HFFc6 (cell line): ENCODE measurements at places on chromosomes 5 and 9. TPM values are rescaled to one million over a fixed set of nuclear protein-coding genes. Genes with fewer than 3 reads are reported as not detected.

The SNCAIP gene
- 0.12 to 1.5 TPM (median 0.49 TPM) in 3 replicates for total RNA-seq

The CSF1R gene
- 0.57 to 1.0 TPM (median 0.64 TPM) in 3 replicates for total RNA-seq

The RETREG1 gene
- total RNA-seq: not detected in 3 replicates

The FAM163B gene
- not detected in 3 replicates for total RNA-seq

The HCN1 gene
- not detected in 3 replicates for total RNA-seq

The FEM1C gene
- 11.6 to 15.5 TPM (median 14.7 TPM) in 3 replicates for total RNA-seq

DNA sequence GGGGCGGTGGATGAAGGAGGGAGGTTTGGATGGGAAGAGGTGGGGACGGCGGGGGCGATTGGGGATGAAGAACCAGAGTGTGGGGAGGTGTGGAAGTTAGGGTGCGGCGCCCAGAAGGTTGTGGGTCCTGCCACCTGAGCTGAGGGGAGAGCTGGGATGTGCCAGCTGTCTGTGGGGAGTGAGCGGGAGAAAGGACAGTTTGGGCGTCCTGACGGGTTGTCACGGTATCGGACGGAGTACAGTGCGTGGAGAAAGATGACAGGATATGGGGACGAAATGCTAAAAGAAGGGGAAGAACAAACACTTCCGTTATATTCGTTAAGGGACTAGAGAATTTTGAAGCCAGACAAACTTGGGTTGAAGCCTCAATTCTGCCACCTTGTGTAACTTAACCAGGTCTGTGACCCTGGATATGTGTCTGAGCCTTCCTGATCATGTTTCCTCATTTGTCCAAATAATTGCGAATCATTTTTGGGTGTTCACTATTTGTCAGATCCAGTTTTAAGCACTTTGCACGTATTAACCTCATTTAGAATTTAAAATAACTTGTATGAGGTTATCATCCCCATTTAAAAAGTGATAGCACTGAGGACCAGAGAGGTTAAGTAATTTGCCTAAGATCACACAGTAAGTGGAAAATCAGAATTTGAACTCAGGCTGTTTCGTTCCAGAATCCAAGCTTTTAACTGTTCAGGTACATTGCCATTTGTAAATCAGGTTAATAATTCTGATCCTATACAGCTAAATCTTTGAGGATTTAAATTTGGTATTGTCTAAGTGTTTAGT lies 689 bp downstream of the CNTRL start:
- peak; percentile 18 for DNase-seq

DNA sequence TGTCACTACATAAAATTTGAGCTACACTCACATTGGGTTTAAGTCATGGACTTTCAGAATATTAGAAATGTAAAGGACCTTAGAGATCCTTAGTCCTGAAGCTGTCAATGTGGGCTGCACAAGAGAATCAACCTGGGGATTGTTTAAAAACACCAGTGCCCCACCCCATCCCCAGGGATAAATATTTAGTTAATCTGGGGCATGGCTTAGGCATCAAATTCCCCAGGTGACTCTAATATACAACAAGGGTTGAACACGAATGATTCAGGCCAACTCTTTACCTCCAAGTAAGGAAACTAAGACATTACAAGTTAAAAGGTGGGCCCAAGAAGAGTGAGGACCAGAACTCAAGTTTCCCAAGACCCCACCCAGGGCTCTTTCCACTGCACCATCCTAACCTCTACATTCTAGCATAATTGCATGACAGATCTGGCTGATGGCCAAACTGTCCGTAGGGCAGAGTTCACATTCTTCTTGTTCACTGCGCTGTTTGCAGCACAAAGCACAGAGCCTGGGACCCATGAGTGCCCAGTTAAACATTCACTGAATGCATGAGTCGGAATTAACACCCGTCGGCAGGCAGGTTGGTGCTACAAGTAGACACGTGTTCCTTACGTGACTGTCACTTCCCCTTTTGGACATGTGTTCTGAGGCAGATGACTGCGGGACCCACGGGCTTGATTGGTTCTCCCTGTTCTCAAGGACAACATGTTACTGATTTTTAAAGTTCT lies 25.2 kb downstream of the CYFIP2 start:
- peak; percentile 24 for DNase-seq

DNA sequence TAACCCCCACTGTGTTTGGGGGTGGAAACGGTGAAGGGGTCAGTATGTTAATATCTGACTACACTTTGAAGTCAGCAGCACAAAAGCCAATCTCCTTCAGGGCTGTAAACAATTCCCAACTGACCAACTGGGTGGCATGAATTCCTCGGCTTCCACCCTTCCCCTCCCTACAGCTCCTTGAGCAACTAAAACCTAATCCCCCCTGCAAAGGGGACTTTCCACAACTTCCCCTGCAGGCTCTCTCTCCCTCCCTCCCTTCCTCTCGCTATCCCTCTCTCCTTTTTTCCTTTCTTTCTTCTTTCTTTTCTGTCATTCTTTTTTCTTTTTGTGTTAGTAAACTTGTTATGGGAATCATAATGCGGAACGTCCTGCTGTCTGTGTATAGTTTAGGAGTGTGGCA lies 65.1 kb upstream of the PTCH1 start:
- DNase-seq: no peak

DNA sequence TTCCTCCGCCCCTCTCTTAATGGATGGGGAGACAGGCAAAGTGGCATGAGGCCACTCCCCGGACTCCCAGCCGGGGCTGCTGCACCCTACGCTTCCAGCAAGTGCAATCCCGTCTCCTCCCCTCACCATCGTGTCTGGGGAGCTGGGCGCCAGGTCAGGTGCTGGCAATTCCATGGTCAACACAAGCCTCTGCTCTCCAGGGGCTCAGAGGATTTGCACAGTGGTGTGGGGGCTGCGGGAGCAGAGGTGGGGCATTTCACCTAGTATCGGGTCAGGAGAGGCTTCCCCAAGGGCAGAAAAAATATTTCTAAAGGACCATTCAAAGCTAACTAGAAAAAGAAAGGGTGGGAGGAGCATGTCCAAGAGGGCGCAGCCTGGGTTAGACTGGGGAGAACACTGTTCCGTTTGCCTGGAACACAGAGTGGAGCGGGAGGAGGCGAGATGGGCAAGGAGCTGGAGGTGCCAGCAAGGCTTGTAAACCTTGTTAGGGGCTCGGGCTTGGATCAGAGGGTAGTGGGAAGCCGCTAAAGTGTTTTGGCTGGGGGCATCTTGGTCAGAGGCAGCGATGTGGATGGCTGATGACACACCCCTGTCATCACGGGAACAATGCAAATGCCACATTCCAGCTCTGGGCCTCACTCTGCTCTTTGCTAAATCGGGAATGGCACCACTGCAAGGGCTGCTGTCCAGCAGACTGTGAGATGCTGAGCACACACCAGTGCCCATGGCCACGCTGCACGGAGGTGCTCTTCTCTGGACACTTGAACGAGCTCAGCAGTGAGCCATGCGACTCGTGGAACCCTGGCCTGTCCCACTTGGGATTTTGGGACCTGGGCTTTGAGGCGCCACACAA lies 191.7 kb downstream of the CDK5RAP2 start:
- no peak for DNase-seq

- DNase-seq: no peak
These were observed 262.6 kb upstream of the ADAMTS16 start for GRCh38 chr5:4877579-4877978.

- DNase-seq: peak; percentile 17
These were observed 51.8 kb downstream of the WDR36 start for GRCh38 chr5:111143910-111144309.

DNA sequence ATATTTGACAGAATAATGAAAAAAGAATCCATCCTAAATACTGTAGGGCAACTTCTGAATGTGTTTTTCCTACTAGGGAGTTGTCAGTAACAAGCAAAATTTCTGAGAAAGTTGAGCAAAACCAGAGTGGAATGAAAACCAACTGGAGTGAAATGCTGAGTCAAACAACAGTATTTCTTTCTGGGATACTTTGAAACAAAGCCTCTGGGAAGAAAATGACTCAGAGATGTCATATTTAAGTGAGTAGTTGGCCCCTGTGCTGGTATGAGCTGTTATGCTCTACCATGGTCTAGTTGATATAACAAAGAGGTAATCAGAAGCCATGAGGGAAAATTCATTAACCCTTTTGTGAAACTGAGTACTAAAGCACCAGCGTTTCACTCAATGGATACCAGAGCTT lies 372.1 kb upstream of the C9orf72 start:
- DNase-seq: no peak

- DNase-seq: no peak
These were observed 344.1 kb downstream of the OSTF1 start for GRCh38 chr9:75432386-75432785.

DNA sequence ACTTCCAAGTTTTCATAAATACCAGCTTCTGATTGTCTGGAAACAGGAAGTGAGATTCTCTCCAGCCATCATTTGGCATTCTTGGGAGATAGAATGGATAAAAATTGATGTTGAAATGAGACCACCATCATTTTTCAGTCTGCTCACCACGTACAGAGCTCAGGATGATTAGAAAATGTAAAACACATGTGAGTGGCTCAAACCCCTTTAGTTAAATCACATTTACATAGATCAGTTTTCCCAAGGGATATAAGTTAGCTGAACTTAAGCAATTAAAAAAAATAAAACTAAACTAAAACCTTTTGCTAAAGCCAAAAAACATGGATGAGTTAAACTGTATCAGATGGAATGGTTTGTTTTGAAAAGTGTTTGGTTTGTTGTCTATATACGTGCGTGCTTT lies 37.1 kb upstream of the GDNF start:
- no peak for DNase-seq

GRCh38 chr5:10509575-10509974 lies 54.3 kb upstream of the ANKRD33B start:
- DNase-seq: no peak

DNA sequence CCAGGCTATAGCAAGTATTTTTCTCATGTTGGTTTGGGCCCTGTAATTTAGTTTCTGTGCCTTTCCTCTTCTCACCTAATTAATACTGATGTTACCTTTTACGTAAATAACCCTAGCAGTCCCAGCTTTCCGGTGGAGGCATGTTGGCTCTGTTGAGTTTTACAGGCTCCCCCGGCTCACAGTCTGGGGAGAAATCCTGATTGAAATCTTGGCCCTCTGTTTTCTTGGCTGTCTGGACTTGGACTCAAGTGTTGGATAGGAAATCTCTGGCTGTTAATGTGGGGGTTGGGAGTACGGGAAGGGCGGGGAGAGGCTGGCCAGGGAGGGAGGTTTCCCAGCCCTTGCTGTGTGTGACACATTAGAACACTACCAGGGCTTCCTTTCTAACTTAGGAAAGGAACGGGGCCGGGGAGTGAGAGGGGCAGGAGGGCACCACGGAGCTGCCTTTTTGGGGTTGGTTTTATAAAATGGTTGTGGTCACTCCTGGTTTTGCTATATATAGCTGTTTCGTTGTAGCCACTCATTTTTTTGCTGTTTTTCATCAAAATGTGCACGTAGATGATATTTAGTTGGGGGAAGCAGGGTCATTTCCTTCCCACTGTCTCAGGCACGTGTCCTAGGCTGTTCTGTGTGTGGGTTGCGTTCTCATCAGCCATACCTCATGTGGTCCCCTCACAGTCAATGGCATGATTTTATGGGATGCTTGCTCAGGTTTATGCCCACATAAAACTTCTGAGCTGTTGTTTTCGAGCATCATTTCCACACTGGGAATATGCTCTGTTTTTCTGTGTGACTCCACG lies 11.0 kb downstream of the TRIO start:
- peak; percentile 54 for DNase-seq

DNA sequence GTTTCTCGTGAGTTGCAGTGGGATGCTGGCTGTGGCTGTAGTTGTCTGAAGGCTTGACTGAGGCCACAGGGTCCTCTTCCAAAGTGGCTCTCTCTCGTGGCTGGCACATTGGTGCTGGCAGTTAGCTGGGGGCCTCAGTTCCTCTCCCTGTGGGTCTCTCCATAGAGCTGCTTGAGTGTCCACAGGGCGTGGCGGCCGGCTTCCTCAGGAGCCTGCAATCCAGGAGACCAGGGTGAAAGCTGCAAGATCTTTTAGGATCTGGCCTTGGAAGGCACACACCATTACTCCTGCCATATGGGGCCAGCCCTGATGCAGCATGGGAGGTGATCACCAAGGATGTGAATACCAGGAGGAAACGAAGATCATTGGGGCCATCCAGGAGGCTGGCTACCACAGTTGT lies 41.1 kb downstream of the ANKRD33B start:
- no peak for DNase-seq

DNA sequence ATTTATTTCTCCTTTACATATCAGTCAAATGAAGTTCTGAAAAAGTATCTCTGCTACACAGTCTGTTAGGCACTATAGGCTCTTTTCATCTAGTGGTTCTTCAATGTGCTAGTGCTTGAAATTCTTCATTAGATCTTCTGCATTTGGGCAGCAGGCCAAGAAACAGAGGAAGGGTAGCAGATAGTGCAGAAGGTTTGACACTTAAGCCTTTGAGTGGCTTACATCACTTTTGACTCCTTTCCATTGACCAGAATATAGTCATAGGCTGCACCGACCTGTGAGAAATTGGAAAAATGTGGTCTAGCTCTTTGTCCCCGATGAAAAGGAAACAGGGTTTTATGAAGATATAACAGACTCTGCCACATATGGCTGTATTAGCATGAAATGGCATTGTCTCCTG lies 459.5 kb upstream of the PTGER4 start:
- no peak for DNase-seq

GRCh38 chr9:86672966-86673365 lies 274.3 kb downstream of the GAS1 start:
- DNase-seq: no peak

DNA sequence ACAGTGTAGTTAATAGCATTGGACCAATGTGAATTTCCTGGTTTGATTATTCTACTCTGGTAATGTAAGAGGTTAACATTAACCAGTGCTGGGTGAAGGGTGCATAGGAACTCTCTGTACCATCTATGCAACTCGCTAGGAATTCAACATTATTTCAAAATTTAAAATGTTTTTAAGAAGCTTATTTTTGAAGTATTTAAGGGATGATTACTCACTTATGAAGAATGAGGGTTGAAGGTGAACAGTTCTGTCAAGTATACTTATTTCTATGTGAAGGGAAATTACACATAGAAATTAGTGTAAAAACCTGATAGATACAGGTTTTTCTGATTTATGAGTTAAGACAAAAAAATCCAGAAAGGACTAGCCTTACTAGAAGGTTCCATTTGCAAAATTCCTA lies 165.8 kb downstream of the INSYN2B start:
- no peak for DNase-seq

DNA sequence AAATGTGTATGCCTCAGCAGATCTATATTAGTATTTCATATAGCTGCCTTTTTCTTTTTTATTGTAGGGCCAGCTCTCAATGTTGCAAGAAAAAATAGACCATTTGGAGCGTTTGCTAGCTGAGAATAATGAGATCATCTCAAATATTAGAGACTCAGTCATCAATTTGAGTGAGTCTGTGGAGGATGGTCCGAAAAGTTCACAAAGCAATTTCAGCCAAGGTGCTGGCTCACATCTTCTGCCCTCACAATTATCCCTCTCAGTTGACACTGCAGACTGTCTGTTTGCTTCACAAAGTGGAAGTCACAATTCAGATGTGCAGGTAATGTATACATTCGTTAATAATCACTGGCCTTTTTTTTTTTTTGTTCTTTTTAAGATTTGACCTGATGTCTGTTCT lies 23.7 kb downstream of the MAN2A1 start:
- no peak for DNase-seq

- no peak for DNase-seq
These were observed 183.1 kb downstream of the NMUR2 start for GRCh38 chr5:152221721-152222629.

DNA sequence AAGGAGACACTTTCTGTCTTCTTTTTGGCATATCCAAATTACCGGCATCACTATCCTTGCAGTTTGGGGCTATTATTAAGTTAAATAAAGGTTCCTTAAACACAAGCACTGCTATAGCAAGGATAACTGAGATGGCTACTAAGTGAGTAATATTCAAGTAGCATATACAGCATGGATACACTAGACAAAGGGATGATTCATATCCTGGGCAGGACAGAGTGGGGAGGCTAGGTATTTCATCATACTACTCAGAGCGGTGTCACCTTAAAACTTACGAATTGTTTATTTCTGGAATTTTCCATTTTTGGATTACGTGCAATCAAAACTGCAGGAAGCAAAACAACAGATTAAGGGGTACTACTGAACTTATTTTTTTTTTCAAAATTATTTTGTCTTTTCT lies 54.1 kb downstream of the FER start:
- DNase-seq: peak; percentile 90
